ENCODE measurements at places on chromosomes 16 and 17.

- DNase-seq, result peak; percentile 50
Measured at GRCh38 chr17:44004077-44004760, at the start of gene NAGS. TSS of gene NAGS (plus strand) at chr17:44004622. CDS start at chr17:44004664, 42 bp downstream.

DNA sequence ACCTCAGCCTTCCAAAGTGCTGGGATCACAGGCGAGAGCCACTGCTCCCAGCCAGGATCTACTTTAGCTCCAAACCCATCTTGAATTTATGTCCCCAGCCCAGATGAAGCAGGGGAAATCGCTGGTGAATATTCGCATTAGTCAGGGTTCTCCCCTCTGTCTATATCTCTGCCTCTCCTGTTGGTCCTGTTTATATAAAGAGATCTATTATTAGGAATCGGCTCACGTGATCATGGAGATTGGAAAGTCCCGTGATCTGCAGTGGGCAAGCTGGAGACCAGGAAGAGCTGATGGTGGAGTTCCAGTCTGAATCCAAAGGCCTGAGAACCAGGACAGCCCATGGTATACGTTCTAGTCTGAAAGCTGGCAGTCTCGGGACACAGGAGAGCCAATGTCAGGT, 382.8 kb downstream of the SEC14L1 start:
- no peak for DNase-seq

- no peak for DNase-seq
Measured at GRCh38 chr17:14334276-14334840, 33.5 kb downstream of the HS3ST3B1 start.

DNA sequence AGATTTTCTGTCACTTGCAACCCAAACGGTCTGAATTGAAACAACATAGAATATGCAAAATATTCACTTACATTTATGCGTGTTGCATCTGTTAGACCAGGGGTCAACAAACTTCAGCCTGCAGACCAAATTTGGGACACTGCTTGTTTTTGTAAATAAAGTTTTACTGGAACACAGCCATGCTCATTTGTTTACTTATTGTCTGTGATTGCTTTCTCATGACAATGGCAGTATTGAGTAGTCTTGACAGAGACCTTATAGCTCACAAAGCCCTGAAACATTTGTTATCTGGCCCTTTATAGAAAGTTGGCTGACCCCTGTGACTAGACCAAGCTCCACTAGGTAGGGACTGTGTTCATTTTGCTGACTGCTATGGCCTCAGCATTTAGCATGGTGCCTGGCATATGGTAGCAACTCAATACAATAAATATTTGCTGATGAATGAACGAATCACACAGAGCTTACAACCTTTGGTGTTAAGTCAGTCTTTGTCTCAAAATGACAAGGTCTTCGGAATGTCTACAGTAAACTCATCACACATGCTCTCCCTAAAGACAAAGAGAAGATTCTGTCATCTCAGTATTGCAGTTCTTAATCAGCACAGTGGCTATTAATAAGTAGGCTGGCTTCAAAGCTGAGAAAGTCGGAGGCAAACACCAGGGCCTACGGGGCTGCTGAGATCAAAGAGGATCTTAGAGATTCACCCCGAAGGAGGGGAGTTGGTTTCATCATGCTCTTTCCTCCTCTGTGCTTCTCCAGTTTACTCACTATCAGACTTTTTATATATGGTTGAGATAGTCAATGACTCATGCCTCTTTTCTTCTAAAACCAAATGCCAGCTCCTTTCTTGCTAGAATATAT, 95.2 kb upstream of the AXIN2 start:
- DNase-seq, result no peak

DNA sequence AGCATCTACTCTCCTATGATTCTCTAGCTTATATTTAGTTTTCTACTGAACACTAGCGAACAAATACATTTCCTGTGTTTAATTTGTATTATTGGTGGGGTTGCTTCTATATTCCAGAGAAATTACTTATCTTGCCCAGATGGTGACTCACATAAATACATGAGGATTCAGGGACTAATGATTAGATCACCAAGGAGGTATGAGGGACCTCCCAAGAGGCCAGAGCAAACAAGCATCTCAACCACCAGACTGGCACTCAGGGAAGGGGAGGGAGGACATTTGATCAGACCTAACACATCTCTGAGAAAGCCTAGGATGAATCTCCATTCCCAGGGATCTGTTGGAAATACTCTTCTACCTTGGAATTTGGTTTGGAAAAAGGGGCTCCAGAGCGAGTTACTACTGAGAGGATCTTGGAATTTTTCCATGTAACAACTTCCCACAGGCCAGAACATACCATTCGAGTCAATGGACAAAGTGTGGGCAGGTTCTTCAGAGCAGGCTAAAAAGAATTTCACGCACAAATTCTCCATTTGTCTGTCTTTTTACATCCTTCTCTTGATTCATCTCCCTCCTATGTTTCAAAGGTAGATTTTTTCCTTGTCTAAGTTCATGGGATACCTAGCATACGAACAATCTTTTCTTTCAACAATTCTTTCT, 262.6 kb upstream of the MYOCD start:
- DNase-seq, result no peak

Measured in nephron progenitor cell (in vitro differentiated cells).